ENCODE measurements at places on chromosomes 11 and 22.

- DNase-seq: no peak
Measured at GRCh38 chr11:46332568-46333393, 14.5 kb upstream of the DGKZ start.

GRCh38 chr22:32909581-32910428 is 108.3 kb downstream of the TIMP3 start:
- DNase-seq: no peak

GRCh38 chr11:132982772-132983640 is 549.3 kb downstream of the OPCML start:
- no peak for DNase-seq

DNA sequence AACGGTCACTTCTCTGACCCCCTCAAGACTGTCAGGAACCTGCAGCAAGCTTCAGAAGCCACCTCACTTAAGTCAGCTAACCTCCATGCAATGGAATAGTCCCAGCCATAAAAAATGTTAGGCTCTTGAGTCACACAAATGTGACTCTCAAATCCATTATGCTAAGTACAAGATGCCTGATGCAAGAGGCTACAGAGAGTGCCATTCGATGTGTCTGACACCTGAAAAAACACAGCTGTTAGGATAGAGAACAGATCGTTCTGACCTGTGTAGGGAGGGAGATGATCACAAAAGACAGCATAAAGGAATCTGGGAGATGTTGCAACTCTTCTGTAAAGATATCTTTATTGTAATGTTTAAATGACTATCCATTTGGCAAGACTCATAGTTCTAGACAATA is 712.4 kb downstream of the TBC1D22A start:
- DNase-seq: no peak

DNA sequence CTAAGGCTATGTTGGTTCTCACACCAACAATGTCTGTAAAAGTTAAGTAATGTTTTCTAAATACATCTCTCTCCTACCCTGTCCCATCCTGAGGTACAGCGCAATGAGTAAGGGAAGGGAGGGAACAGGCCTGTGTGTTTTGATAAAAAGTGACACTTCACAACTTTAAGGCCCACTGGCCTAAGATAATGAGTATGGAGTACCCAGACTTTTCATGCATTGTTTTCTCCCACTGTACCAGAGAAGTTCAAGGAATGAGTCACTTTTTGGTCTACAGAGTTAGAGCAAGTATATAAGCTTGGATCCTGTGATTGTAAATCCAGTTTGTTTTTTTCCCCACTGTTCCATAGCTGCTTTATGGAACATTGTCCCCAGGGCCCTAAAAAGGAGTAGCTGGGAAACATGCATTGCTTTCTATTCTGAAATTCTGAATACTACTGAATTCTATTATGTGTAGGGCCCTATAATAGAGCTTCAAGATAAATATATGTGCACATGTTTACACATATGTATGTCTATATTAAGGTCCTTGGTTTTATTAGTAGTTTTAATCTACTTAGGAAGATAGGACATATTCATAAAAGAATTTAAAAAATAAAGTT is 29.8 kb downstream of the KCNE3 start:
- DNase-seq: no peak

- no peak for DNase-seq
Measured at GRCh38 chr11:78149646-78150045, 10.2 kb upstream of the ALG8 start.

DNA sequence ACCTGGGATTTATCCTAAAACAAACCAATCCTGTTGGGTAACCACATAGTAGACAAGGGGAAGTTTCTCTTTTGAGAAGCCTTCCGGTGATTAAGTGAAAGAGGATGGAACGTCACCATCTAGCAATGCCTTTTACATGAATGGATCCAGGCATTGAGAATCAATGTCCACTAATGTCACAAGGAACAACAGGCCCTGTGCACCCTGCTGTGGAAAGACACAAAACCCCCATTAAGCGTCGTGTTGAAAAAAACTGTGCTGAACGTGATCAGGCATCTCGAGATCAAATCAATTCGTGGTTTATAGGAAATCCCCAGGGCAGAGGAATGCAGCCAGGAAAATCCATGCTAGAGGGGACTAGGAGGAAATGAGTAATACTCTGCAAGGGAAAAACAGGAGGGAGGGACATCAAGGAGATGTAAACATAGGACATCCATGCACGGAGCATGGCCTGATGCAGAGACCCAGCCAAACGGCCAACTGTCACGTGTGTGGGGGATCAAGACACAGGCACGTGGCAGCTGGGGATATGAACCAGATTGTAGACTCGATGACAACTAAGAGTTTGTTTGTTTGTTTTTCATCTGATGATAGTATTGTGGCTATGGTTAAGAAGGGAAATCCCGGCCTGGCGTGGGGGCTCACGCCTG is 38.6 kb upstream of the CARS1 start:
- peak; percentile 29 for DNase-seq

DNA sequence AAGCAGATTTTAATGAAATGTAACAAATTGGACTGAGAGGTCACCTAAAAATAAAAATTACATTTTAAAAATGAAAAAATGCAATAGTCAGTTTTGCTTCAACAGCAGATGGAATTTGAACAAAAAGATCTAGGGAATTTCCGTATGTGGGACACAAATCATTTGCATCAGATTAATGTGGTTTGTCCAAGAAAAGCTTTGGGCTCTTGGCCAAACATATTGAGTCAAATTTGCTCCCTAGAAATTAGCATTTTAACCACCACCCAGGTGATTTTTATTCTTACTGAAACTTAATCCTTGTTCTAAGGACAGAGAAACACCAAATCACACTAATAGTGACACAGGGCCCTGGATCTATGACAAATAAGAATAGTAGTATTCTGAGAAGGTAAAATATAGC is 1477.8 kb downstream of the FAM181B start:
- no peak for DNase-seq

DNA sequence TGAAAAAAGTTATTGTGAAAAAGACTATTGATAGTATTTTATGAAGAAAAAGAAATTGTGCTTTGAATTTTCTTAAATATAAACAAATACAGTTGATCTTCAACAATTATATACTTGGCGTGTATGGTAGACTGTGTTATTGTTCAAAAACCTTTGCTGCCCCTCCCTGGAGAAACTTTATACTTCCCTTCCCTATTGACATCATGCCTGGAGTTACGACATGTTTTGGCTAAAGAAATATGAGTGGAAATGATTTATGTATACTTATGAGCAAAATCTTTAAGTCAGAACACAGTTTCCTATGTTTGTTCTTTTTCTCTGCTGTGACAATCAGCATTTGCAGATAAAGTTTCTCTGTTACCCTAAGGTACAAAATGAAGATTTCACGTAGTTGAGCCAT is 243.8 kb downstream of the TMEM135 start:
- DNase-seq: no peak

DNA sequence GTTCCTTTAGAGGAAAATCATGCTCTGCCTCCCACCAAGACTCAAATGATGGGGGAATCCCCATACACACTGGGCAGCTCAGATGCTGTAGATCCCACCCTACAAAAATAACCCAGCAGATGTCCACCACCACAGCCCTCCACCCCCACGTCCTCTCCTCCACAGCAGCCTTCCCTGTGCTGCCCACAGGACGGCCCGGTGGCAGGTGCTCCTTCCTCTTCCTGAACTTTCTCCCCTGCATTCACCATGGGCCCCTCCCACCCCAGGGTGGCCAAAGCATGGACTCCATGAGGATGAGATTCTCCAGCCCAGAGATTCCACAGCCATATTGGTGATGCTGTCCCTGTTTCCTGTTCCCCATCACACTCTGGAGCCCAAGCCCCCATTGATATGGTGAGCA is 368.3 kb downstream of the CADM1 start:
- DNase-seq: no peak

GRCh38 chr11:11046781-11047180 is 188.9 kb upstream of the ZBED5 start:
- no peak for DNase-seq

DNA sequence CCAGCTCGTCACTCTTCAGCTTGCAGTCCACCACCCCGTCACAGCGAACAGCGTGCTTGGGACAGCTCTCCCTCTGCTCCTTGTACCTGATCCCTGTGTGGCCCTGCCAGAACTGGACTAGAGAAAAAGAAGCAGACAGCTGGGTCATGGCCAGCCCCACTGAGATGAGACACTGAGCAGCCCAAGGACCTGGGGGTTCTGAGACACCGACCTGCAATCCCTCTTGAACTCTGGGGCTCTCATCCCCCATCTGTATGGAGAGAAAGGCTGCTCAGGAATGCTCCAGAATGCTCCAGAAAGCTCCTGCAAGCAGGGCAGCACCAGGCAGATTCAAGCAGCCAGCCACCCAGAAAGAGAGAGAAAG is 14.8 kb downstream of the TMPRSS13 start:
- no peak for DNase-seq

DNA sequence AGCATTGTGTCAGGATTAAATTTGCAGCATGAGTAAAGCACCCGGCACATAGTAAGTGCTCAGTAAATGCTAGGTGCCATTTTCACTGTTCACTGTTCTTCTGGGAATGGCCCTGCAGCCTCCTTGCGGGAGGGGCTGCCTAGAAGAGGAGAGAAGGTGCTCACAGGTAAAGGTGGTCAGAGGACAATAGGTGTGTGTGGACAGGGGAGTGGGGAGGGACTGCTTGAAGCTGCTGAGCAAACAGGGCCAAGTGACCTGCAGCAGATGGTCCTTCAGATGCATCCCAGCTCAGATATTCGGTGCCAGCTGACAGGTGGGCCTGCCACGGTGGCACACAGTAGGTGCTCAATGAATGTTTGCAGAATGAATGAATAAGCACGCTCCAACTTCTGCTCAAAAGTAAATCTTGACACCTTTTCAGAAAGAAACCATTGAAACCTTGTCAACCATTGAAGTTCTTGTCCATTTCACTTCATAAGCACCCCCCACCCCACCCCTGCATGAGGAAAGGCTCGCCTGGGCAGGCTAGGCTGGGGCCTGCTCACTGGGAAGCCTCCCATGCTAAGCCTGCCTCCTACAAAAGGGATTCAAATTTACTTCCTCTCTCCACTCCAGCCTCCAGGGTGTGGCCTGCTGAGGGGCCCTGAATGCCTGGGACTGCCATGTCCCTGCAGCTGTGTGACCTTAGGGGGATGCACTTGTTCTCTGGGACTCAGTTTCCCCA is 1.6 kb downstream of the KIAA0930 start:
- no peak for DNase-seq

- no peak for DNase-seq
Measured at GRCh38 chr11:117075186-117075585, 23.0 kb downstream of the SIK3 start.

DNA sequence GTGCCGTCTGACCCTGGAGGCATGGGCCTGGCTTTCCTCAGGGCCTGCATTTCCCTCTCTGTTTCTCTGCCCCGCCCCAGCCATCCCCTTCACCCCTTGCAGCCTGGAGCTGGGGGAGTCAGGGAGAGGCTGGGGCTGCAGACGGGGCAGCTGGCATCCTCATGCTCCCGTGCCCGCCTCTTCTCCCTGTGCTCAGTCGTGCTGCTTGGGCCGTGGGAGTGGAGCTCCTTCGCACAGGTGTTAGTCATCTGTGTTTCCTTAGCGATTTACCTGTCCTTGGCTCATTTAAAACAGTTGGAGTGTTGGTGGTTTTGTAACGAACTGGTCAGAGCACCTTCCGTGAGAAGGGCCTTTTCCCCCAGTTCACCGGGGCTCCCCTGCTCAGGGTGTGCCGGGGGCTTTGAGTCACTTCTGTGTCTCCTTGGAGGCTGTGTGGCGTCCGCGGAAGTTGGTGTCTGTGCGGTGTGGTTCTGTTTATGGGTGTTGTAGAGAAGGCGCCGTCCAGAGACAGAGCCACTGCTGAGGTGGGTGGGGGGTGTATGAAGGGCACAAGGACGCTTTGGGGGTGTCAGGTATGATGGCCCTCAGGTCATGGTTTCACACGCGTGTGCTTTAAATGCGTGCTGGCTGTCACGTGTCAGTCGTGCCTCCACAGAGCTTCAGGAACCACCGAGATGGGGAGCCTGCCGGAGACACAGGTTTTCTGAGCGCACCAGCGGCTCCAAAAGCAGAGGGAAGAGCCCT is 19.5 kb downstream of the BRSK2 start:
- no peak for DNase-seq

DNA sequence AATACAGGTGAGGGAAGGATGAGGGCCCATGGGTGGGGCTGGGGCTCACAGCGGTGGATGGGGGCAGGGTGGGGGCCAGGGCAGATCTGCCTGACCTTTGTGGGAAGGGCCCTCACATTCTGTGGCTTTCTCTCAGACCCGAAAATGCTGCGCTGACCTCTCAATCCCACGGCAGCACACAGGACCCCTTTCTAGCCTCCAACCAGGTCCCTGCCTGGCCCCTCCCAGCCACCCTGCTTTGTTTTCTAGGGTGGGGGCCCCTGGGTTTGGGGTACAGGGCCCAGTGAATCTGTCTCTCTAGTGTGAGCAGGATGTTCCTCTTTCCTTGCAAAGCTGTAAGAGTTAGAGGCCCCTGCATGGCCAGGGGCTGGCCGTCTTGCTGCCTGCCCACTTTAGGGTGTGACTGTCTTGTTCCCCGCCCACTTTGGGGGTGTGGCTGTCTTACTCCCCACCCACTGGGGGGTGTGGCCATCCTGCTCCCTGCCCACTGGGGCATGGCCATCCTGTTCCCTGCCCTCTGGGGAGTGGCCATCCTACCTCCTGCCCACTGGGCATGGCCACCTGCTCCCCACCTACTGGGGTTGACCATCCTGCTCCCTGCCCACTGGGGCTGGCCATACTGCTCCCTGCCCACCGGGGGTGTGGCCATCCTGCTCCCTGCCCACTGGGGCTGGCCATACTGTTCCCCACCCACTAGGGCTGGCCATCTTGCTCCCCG is 11.5 kb downstream of the PARVG start:
- DNase-seq: no peak

- no peak for DNase-seq
Measured at GRCh38 chr11:22787055-22787454, 42.5 kb downstream of the SVIP start.

DNA sequence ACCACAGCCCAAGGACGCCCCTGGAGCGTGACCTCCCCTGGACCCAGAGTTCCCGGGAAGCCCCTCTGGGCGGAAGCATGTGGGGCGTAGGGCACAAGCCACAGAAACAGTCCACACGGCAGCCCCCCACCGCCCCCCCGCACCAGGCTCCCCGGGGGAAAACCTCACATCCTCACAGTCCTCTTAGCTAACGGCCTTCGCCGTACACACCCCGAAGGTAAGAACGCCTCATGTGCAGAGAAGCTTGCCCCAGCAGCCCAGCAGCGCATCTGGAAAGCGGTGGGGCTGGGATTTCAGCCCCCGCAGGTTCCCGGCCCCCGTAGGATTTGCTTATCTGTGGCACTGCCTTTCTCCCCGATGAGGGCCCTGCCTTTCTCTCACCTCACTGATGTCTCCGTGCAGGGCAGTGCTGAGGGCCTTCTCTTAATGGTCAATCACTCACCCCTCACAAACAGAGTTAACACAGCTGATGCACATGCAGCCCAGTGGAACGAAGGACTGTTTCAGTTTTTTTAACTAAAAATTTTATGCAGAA is 309.2 kb downstream of the BRD1 start:
- no peak for DNase-seq

GRCh38 chr11:118209033-118209432 is 15.8 kb downstream of the JAML start:
- DNase-seq: no peak

All from HS-27A (cell line).